Naive thymus-derived CD4-positive, alpha-beta T cell (primary cell): ENCODE measurements at places on chromosomes 2 and 18. TPM values are rescaled to one million over a fixed set of nuclear protein-coding genes. Genes with fewer than 3 reads are reported as not detected.

DNA sequence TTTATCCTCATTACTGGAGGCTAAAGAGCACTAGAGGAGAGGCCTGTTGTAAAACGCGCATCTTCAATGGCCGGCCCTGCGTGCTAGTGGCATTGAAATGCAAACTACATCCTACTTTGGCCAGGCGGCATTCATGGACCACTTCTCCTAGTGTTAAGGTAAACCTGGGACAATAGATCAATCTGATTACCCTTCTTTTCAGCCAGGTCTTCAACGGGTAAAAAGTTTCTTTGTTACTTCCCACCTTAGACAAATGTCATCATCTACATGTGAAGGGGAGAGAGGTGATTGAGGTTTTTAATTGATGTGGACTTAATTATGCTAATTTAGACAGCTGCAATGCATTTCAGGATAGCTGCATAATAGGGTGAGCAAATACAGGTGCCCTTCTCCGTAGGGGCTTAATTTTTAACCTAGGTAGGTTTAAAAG lies 628.0 kb downstream of the ZEB2 start:
- H3K27ac ChIP-seq = no peak overlapping the region
- H3K36me3 ChIP-seq = no peaks in the 10 kb centered on the region
- DNase-seq = no peak
- H3K4me1 ChIP-seq = no peaks in the 10 kb centered on the region
- H3K27me3 ChIP-seq = no peaks in the 10 kb centered on the region
- no peak overlapping the region for H3K4me3 ChIP-seq

The TMEM163 gene
- polyA plus RNA-seq = 0.13 TPM

The CHRND gene
- polyA plus RNA-seq = 0.13 TPM

The KCNG2 gene
- not detected for polyA plus RNA-seq

DNA sequence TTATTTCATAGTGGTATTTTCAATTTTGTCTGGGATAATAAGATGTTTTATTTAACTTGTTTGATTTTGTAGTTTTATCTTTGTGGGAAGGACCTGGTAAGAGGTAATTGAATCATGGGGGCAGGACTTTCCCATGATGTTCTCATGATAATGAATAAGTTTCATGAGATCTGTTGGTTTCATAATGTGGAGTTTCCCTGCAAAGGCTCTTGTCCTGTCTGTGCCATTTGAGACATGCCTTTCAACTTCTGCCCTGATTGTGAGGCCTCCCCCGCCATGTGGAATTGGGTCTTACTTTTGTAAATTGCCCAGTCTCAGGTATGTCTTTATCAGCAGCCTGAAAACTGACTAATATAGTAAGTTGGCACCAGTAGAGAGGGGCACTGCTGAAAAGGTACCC lies 77.8 kb upstream of the ARHGAP15 start:
- H3K4me3 ChIP-seq = no peak overlapping the region
- no peaks in the 10 kb centered on the region for H3K4me1 ChIP-seq

The EGR4 gene
- not detected for polyA plus RNA-seq

GRCh38 chr2:96510931-96511595 lies 5.9 kb upstream of the NEURL3 start:
- no peak for DNase-seq
- H3K27me3 ChIP-seq = no peaks in the 10 kb centered on the region
- H3K27ac ChIP-seq = no peak overlapping the region
- peaks cover 3% of the 10 kb centered on the region for H3K4me1 ChIP-seq
- no peak overlapping the region for H3K4me3 ChIP-seq

DNA sequence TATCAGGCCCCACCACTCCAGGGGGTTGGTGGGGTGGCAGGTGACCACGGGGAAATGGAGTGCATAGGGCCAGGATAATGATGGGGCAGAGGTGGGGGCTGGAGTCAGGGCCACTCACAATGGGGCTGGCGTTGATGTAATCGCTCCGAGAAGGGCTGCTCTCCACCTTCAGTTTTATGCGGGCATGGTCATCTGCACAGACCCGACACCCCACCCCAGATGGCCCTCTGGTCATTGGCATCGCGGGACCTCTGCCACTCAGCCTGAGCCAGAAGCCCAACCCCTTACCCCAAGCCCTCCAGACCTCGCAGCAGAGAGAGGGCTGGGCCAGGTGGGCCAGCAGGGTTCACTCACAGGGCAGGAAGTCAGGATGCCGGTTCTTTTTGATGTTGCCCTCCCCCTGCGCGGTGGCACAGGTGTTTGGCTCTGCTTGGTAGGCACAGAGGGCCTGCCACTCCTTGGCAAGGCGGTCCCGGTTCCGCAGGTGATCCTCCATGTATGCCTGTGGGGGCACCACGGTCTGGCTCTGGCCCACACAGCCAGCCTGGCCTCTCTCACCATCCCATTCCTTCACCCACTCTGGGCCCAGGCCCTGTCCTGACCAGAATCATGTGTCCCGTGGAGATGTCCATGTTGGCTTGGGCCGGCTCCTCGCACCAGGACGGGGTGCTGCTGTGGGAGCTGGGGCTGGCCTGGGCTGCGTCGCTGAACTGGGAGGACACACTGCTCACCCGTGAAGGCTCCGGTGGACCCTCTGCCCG lies 12.4 kb downstream of the PTPRN start:
- no peak overlapping the region for H3K27ac ChIP-seq
- H3K36me3 ChIP-seq = no peaks in the 10 kb centered on the region
- DNase-seq = no peak
- H3K27me3 ChIP-seq = no peaks in the 10 kb centered on the region
- peaks cover 20% of the 10 kb centered on the region for H3K4me1 ChIP-seq

The TYMS gene
- not detected for polyA plus RNA-seq

The COLEC11 gene
- polyA plus RNA-seq = not detected

GRCh38 chr2:241673797-241674725 lies 12.6 kb downstream of the DTYMK start:
- H3K4me1 ChIP-seq = no peaks in the 10 kb centered on the region
- peaks cover 1% of the 10 kb centered on the region for H3K36me3 ChIP-seq
- no peak for DNase-seq
- no peak overlapping the region for H3K4me3 ChIP-seq
- H3K27me3 ChIP-seq = no peaks in the 10 kb centered on the region

DNA sequence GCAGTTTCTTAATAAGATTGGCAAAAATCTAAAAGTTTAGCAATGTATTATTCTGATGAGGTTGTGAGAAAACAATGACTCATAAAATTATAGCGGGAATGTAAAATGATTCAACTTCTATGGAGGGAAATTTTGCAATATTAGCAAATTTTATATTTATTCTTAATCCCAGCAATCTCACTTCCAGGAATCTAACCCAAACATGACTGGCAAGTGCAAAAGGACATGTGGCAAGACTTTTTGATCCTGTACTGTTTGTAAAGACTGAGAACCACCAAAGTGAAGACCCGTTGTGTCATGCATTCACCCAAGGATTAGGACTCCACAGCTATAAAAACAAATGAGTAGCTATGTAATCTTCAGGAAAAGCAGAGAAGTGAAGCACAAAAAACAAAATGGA lies 234.8 kb upstream of the KYNU start:
- no peak overlapping the region for H3K4me3 ChIP-seq
- no peaks in the 10 kb centered on the region for H3K36me3 ChIP-seq
- H3K27ac ChIP-seq = no peak overlapping the region

DNA sequence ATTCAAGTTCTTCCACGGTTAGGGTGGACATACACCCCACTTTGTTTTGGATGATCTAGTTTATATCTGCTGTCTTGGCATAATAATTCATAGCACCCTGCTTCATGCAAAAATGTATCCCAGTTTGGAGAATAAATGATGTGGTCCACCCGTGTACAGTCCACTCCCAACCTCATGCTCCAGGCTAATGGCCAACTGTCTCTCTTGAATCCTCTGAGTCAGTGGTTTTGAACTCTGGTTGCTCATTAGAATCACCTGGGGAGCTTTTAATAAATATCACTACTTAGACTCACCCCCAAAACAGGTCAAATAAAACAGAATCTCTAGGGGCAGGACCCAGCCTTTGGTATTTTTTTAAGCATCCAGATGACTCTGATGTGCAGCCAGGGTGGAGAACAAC lies 78.5 kb downstream of the SDC1 start:
- H3K27ac ChIP-seq = no peak overlapping the region
- H3K27me3 ChIP-seq = no peaks in the 10 kb centered on the region
- H3K4me3 ChIP-seq = no peak overlapping the region
- no peaks in the 10 kb centered on the region for H3K36me3 ChIP-seq

DNA sequence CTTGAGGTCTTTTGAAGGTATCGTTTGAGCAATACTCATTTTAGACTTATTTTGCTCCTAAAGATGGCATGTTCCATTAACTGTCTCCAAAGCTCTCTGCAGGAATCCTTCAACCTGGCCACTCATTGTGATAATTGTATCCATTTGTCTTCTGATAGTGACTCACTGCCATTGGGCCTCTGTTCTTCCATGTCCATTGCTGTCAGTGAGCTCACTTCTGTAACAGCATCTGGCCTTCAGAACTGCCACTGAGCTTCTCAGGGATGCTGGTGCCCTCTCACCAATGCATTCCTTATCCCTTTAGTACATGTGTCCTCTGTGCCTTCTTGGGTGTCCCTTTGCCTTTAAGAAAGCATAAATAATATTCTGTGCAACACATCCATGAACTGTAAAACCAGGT lies 71.6 kb downstream of the MREG start:
- H3K4me3 ChIP-seq = no peak overlapping the region
- H3K27me3 ChIP-seq = no peaks in the 10 kb centered on the region
- no peaks in the 10 kb centered on the region for H3K36me3 ChIP-seq
- no peak for DNase-seq
- no peaks in the 10 kb centered on the region for H3K4me1 ChIP-seq

The HTR2B gene
- 0.10 TPM for polyA plus RNA-seq

- peak; percentile 53 for DNase-seq
- H3K27ac ChIP-seq = no peak within 1 kb of the TSS
- peaks cover 11% of the 10 kb centered on the region for H3K27me3 ChIP-seq
Measured at GRCh38 chr2:170715062-170715931, at the start of gene SP5. Gene SP5 (plus strand): TSS chr2:170715337. CDS start chr2:170715513, 176 bp downstream.

- no peak overlapping the region for H3K27ac ChIP-seq
- no peak overlapping the region for H3K4me3 ChIP-seq
- peaks cover 2% of the 10 kb centered on the region for H3K27me3 ChIP-seq
- no peak for DNase-seq
- H3K4me1 ChIP-seq = no peaks in the 10 kb centered on the region
Measured at GRCh38 chr2:17544256-17544655, 3.8 kb downstream of the VSNL1 start.

- DNase-seq = no peak
- H3K27me3 ChIP-seq = no peaks in the 10 kb centered on the region
- peak overlapping the region; percentile 85 for H3K27ac ChIP-seq
- peak overlapping the region; percentile 59 for H3K4me3 ChIP-seq
- H3K4me1 ChIP-seq = peaks cover 24% of the 10 kb centered on the region
Measured at GRCh38 chr2:197311421-197312033, 947 bp upstream of the ANKRD44 start.

The GPR35 gene
- polyA plus RNA-seq = 0.20 TPM

DNA sequence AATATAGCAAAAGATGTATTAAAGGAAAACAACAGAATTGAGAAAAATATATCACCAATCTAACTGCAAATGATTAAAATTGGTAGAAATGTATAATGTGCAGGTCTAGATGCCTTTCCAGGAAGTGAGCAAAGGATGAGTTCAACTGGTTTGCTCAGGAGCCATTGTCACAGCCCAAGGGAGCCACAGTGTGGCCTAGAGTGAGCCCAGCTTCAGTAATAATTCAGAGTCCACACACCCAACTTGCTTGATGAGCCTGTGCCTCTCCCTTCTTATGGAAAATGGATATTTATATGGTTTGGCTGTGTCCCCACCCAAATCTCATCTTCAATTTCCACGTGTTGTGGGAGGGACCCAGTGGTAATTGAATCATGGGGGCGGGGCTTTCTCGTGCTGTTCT lies 92.2 kb upstream of the ASAP2 start:
- H3K36me3 ChIP-seq = no peaks in the 10 kb centered on the region
- no peaks in the 10 kb centered on the region for H3K27me3 ChIP-seq
- no peak for DNase-seq
- no peak overlapping the region for H3K4me3 ChIP-seq
- H3K4me1 ChIP-seq = no peaks in the 10 kb centered on the region

- no peak overlapping the region for H3K4me3 ChIP-seq
- no peaks in the 10 kb centered on the region for H3K4me1 ChIP-seq
- no peak for DNase-seq
- H3K27me3 ChIP-seq = no peaks in the 10 kb centered on the region
- H3K27ac ChIP-seq = no peak overlapping the region
Measured at GRCh38 chr2:53217250-53217649, 550.4 kb upstream of the CHAC2 start.

DNA sequence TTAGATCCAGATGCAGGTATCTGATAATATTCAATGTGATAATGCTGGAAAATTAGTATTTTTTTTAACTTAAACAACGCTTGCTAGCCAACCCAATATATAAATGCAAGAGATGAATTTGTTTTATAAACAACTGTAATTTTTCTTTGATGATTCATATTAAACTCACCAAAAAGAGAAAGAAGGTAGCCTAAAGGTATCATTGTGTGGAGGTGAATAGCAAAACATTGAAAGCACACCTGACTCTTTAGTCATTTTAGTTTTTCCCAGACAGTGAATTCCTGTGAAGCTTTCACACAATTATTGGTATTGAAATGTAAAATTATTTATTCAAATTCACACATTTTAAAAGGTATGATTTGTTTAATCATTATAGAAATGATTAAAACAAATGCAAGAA lies 424.0 kb downstream of the NR4A2 start:
- no peaks in the 10 kb centered on the region for H3K4me1 ChIP-seq
- no peaks in the 10 kb centered on the region for H3K27me3 ChIP-seq
- DNase-seq = no peak
- no peak overlapping the region for H3K27ac ChIP-seq
- no peaks in the 10 kb centered on the region for H3K36me3 ChIP-seq

The PCARE gene
- polyA plus RNA-seq = not detected

- H3K4me1 ChIP-seq = peaks cover 6% of the 10 kb centered on the region
- H3K27ac ChIP-seq = no peak overlapping the region
- H3K27me3 ChIP-seq = no peaks in the 10 kb centered on the region
- DNase-seq = no peak
Measured at GRCh38 chr2:207083361-207084110, 82.2 kb downstream of the KLF7 start.

The HRH4 gene
- not detected for polyA plus RNA-seq

The GKN1 gene
- not detected for polyA plus RNA-seq

- H3K27ac ChIP-seq = no peak overlapping the region
- H3K4me1 ChIP-seq = no peaks in the 10 kb centered on the region
- no peak overlapping the region for H3K4me3 ChIP-seq
- H3K36me3 ChIP-seq = no peaks in the 10 kb centered on the region
- DNase-seq = no peak
Measured at GRCh38 chr2:14137643-14138042, 494.9 kb upstream of the LRATD1 start.

The MIB1 gene
- polyA plus RNA-seq = 4.2 TPM
